H9 (cell line): ENCODE measurements at places on chromosomes 12 and 14.

GRCh38 chr14:35250319-35250718 is 41.9 kb upstream of the PSMA6 start:
- no peak for DNase-seq

GRCh38 chr12:120199025-120199424 is 1.9 kb downstream of the RPLP0 start:
- no peak for DNase-seq

DNA sequence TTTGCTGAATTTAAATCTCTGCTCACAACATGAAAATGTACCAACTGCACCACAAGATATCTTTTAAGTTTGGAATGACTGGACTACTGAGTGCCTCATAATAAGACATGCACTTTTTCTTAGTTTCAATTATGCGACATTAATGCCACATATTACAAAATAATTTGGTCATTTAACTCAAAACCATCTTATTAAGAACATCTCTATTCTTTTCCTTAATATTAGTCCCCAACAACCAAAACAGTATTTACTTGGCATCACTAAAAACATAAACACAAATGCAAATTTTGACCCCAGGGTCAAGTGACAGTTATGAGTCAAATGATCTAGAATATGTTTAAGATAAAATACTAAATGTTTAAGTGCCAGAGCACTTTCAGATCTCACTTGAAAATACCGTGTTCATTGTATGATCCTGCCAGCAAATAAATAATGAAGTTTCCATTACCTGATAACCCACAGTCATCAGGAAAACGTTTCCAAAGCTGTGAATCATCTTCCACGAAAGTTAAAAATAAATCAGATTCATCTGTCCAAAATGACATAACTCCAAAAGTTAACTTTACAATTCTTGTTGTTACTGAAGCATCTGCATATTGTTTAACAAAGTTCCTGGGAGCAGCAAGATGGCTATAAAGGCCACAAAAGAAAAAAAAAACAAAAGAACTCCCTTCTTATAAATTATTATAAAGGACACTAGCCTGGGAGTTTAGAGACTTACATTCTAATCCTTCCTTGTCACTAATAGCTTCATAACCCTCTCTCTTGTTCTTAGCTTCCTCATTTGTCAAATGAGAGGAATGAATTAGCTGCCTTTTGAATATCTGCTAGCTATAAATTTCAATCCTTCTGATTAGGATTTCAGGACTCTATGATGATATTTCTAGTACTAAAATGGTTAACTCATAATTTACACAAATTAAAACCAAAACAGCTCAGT is 30.5 kb upstream of the AP4S1 start:
- DNase-seq: no peak

DNA sequence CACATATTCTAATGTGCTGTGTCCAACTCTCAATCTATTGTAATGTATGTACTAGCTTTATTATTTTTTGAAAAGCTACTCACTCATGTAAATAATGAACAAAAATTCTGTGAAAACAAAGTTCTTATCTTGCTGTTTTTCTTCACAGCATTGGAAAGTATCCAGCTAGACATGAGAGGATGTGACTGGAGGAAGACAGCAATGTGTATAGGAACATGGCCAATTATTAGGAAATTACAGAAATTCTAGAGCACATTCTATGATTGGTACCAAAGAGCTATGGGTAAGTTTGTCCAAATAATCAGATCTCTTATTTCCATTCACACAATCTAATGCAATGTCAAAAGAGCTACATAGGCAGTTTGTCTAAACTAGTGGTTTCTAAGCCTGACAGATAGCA is 1100.2 kb downstream of the FSCB start:
- DNase-seq: no peak

DNA sequence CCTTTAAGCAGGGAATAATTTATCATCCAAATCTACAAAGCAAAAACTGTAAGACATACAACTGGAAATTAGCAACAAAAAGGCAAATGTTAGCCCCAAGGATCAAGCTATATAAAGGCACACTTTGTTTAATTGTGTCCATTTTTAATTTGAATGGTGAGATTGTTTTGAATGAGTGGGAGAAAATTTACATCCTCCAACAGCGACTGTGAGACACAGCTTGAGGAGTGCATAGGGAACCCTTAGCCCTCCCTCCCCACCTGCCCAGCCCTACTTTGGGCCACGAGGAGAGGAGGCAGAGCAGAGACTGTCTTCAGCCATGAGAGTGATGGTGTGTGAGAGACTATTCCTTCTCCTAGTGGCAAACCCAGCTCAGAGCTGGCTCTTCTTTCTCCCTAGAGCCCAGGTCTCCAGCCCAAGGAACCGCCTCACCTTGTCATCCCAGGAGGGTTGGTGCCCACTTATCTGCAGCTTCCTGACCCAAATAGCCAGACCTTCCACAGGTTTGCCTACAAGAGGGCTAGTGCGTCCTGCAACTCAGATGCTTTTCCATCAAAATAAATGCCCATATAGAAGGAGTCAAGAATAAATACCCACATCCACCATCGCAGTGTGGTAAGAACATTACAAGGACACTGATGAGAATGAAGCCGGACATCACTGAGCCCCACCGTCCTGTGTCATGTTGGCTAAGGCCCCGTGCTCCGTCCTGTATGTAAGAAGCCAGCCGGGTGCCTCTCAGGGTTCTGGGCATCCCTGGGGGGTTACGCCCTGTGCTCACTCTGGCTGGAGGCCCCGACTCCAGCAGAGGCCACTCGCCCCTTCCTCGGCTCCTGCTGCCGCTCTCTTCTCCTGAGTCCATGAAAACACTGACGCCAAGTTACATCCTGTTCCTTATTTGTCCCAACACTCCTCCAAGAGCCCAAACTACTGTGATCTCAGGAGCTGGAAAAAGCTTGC is 36.4 kb upstream of the C14orf180 start:
- DNase-seq: no peak

DNA sequence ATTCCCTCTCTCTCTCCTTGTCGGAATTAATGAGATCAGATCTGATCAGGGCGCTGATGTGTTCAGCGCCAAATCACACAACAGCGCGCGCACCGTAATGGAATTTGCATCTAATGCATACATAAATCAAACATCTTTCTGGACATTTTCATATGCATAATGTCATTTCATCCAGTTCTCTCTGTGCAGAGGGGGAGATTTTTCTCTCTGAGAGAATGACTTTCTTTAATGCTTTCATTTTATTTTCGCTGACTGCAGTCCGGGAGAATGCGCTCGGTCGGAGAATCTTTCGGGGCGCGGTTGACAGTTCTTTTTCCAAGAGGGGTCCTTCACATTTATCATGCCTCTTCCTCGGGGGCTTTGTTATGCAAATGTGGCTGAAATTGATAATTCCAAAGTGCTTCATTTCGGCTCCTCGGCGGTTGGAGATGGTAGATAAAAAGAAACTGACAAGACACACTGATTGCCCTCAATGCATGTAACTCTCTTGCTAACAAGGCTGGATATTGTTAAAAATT is 615.9 kb downstream of the VRK1 start:
- DNase-seq: no peak

GRCh38 chr12:3283137-3283680 is 206.0 kb downstream of the TSPAN9 start:
- DNase-seq: no peak

DNA sequence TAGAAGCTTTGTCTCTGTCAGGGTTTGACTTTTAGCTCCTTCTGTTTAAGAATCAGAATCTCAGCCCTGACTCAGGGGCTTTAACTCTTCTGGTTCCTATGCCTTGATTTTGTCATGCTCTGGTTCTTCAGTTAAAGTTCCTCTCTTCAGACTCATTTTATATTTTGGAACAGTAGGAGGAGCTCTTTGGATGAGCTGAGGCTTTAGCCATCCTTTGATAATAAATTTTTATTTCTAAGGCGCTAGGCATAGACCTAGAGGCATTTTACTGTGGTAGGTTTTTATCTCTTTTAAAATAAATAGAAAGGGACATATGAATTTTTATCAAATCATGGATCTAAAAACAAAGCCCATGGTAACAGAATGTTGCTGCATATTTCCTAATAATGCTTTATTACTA is 51.7 kb downstream of the ATP23 start:
- DNase-seq: no peak

DNA sequence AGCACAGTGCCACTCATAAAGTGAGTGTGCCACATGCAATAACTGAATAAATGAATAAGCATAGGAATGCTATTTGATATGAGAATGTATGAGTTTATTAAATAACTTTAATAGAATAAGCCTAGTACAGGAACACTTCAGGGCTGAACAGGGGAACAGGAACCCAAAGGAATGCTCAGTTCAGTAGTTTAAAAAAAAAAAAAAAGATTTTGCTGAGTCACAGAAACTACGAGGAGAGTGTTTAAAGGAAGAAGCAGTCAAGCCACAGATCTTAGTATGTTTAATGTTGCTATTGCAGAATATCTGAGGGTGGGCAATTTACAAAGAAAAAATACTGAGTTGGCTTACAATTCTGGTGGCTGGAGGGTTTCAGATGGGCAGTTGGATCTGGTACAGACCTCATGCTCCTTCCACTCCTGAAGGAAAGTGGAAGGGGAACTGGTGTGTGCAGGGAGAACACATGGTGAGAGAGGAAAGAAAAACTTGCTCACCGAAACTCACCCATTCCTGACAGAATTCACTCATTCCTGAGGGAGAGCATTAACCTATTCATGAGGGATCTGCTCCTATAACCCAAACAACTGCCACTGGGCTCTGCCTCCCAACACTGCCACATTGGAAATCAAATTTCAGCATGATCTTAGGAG is 880.3 kb upstream of the MGAT4C start:
- no peak for DNase-seq
